SIG-M5 (cell line): ENCODE measurements at places on chromosomes 4 and X.

DNA sequence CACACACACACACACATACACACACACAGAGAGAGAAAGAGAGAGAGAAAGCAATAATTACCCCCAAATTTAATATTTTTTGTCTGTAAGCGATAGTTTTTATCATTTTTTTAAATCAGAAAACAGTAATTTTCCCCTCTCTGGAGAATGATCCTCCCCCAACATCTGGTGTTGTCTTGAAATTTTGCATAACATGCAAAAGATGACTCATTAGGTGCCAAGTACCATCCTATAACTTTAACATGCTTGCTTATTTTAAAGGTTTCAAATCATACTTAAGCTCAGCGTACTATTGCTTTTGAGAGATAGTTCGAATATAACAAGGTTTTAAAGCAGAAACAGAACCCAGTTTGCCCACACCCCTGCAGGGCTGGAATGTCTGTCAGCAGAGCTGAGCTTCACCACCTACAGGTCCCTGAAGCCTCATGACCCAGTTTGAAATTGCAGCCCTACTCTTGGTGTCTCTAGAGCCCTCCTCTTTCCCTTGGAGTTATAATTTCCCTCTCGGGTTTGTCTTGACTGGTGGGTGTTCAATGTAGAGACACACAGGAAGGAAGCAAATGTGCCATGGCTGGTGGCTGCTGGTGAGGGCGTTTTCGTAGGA lies 175.0 kb upstream of the HS3ST1 start:
- no peak for DNase-seq

DNA sequence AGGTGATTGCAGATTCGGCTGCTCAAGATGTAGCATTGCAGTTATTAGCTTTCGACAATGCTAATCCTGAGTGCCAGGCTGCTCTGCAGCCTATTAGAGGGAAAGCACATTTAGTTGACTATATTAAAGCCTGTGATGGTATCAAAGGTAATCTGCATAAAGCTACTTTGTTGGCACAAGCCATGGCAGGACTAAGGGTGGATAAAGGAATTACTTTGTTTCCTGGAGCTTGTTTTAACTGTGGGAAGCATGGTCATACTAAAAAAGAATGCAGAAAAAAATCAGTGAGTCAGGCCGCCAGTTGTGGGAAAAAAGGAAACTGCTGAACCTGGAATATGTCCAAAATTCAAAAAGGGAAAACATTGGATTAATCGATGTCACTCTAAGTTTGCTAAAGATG lies 154.9 kb upstream of the TECRL start:
- no peak for DNase-seq

DNA sequence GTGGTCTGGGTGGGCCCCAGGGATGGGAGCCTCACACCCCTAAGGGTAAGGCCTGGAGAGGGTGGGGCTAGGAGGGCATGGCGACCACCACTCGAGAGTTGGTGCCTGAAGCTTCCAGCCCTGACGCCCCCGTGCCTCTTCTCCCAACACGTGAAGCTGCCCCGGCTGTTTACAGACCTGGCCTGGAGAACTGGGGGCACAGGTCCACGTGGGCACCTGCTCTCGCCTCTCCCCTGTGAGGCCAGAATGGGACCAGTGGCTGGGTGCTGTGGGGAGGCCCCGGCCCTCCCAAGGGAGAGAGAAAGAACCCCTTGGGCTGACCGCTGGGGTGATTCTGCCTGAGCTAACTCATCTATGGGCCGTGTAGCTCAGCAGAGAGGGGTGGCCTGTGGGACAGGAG lies 15.5 kb downstream of the NAT8L start:
- no peak for DNase-seq

- no peak for DNase-seq
Measured at GRCh38 chrX:43753637-43754036, 97.5 kb downstream of the MAOA start.

DNA sequence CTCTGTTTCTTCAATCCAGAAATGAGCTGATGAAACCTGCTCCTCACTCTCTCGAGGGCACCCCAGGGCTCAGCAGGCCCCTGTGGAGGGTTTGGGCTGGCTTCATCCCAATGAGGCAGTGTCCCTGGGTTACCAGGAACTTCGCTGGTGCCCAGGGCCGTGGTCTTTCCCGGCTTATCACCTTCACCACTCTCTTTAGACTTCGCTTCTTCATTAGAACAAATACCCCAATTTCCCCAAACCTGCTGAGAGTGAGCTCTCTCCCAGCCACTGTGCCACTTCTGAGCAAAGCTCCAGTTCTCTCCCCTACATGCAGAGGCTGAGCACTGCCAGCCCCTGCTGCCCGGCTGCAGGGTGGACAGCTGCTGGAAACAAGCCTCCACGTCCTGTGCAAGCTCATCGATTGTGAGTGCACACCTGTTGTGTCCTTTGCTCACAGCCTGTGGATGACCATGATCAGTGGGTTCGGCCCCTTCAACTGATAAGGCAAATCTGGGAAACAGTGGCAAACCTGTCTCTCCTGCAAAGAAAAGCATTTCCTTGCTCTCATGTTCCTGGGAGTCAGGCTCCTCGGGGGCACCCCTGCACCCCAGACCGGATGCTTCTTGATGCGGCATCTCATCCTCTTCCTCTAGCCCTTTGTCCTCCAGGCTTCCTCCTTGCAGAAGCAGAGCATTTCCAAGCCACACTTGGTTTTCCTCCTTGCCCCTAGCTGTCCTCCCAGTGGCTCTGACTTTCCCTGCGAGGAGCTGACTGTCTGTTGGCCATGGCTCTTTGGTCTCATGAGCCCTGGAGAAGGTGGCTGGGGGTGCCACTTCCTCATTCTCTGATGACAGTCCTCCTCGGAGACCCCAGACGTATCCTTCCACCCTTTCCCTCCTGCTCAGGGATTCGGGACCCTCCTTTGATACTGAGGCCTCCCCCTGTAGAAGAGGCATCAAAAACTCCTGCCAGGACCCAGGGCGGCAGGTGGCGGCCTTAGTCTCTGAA lies 28.7 kb downstream of the C4orf50 start:
- no peak for DNase-seq

DNA sequence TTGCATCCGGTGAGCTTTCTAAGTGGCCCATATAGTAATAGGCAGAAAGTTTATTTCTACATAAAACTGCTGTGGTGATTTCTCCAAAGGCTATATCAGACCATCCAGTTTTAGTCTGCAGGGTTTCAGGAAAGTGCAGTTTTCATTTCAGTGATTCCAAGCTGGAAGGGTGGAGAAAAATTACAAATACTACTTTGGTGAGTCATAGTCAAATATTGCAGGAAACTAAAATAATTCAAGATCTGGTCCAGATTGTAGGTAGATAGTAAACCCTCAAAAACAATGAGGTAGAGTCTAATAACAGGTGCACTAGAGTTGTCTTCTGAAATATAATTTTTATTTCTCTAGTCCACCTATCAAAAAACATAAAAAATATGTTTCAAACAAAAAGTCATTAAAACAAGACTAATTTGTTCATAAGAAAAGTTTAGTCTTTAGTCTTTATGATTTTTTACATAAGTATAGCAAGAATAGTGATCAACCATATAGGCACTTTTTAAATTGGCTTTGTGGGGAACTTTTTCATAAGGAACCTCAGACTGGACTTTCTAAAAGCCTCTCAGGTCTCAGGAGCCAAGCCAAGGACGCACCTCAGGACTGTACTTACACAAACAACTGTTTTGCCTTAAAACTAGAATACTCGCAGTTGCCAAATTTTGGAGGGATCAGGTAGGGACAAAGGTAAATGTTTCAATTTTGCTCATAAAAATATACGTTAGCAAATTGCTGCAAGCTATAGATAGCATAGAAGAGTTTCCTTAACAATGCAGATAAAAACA lies 101.8 kb upstream of the TLR3 start:
- DNase-seq: no peak

DNA sequence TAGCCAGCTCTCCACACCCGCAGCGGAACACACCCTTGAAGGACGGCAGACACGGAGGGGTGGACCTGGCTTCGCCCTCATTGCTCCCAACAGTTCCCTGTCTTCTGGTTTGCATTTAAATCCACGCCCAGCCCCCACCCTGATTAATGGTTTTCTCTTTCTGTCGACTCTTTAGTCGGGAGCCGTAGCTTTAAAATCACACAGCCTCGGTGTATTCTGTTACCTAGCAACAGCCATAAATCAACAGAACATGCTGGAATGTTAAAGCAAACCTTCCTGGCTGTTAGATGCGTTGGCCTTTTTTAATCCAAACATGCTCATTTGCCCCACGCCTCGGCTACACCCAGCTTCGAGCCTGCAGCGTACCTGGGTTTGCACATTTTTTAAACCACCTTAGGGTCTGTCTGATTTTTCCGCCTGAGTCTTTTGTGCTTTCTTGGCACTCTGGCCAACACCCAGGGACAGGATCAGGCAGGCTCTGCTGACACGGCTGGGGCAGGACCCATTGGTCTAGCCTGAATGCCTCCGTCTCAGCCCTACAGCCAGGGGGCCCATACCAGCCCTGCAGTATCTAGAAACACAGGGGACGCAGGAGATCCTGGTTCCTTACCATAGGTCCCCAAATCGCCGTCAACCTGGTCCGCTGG lies 21.4 kb upstream of the PPP2R2C start:
- DNase-seq: no peak

DNA sequence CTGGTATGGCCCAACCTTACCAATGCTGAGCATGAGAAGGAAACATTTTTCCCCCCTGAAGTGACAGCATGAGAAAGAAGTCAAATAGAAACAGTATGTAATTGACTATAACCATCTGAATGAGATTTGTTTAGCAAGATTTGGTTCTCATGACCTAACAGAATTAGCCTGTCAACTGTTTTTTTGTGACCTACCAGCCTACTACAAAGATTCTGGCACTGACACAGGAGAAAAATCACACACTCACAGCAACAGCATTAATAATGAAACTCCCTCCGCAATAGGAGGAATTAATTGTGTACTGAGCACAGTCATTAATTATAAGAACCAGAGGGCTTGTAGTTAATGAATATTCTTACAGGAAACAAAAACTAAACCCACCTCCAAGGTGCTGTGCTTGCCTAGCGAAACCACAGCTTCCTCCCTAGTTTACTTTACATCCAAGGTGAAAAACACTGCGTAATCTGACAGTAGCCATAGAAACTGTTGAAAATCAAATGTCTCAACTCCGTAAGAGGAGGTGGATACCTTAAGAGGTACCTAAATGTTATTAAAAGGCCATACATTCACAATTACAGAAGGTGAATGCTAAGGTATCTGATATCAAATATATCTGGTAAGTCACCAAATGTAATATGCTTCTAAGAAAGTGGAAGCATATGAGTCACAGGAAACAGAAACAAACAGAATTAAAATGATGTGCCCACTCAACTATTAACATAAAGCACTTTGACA lies 34.9 kb downstream of the MMRN1 start:
- no peak for DNase-seq

GRCh38 chrX:153722704-153723350 lies 1.4 kb downstream of the BCAP31 start:
- DNase-seq: no peak

- no peak for DNase-seq
Measured at GRCh38 chr4:44736900-44737299, 10.5 kb upstream of the GNPDA2 start.
